ENCODE measurements at places on chromosomes 5 and 9.

DNA sequence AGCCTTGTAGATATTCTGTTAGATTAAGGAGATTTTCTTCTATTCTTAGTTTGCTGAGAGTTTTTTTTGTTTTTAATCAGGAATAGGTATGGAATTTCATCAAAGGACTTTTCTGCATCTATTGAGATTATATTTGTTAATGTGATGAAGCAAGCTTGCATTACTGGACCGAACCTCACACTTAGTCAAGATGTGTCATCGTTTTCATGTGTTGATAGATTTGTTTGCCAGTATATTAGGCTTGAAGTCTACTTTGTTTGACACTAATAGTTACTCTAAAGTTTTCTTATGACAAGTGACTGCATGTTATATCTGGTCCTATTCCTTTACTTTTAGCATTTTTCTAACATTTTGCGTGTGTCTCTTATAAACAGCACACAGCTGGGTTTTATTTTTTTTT, 12.4 kb upstream of the HACD4 start:
- no peak for DNase-seq

GRCh38 chr5:109830955-109831502, 141.3 kb downstream of the MAN2A1 start:
- no peak for DNase-seq

DNA sequence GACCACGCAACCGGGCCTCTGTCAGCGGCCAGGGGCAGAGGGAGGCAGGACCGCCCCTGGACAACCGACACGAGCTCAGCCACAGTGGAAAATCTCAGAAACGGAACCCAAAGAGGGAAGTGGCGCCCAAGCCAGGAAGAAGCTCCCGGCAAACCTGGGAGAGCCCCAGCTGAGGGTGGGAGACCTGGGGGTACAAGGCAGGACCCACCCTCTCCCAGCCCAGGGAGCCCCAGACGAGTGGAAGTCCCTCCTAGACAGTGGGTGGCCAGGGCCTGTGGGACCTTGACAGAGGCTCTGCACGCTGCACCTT, 3.0 kb downstream of the SLC12A7 start:
- DNase-seq = no peak

- no peak for DNase-seq
Observed at GRCh38 chr5:16932401-16932800, 3.7 kb downstream of the MYO10 start.

DNA sequence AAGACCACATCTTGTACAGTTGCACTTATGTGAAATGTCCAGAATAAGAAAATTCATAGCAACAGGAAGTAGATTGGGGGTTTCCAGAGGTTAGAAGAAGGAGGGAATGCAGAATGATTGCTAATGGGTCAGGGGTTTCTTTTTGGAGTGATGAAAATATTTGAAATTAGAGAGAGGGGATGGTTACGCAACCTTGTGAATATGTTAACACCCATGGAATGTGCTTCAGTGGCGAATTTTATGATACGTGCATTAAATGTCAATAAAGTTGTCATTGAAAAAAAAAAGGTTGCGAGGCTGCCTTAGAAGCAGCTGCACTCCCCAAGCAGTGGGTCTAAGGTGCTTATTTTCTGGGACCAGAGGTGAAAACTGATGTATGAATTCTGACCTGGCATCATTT, 64.4 kb upstream of the SUB1 start:
- no peak for DNase-seq

GRCh38 chr9:132214027-132214622, 52.3 kb downstream of the NTNG2 start:
- DNase-seq = no peak

DNA sequence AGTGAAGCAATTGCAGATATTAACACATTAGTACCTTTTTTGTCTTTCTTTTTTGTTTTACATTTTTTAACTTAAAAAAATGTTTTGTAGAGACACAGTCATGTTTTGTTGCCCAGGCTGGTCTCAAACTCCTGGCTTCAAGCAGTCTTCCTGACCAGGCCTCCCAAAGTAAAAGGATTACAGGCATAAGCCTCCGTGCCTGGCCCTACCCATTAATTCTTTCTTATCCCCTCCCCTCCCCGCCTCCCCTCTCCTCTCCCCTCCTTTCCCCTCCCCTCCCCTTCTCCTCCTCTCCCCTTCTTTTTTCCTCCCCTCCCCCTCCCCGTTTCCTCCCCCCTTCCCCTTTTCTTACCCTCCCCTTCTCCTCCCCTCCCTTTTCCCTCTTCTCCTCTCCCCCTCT, 182.4 kb downstream of the FER start:
- DNase-seq = no peak

DNA sequence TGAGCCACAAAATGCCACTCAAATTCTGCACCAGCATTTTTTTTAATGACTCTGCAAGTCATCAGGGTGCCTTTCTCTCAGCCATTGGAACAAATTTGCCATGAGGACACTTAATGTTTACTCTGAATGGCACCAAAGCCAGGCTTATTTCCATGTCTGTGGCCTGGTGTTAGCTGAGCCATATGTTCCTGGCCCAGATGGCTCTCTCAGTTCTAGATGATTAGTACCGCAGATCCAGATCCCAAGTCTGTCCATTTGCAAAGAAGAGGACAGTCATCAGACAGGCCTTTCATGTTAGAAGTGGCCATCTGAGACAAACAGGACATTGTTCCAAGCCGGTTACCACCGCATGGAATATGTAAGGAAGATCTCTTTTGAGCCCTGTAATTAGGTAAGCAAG, 70.3 kb downstream of the INSYN2B start:
- DNase-seq = no peak

DNA sequence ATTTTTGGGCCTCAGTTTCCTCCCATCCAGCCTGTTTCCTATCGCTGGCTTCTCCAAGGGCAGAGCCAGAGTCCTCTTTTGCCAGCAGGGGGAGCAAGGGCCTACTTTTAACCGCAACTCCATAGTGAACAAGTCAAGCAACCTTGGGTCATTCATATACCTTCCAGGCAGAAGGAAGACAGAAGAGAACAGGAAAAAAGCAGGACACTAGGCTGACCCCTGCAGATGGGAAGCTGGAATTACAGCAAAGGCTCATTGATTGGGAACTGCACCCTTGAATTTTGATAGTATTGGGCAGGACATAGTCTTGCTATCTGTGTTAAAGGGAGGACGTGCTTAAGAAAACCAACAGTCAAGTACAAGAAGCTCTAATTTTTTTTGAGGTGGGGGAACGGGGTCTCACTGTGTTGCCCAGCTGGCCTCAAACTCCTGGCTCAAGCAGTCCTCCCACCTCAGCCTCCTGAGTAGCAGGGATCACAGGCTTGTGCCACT, 30.1 kb downstream of the QRFP start:
- no peak for DNase-seq

GRCh38 chr9:98708103-98708932, 417 bp downstream of the GABBR2 start:
- DNase-seq = no peak

DNA sequence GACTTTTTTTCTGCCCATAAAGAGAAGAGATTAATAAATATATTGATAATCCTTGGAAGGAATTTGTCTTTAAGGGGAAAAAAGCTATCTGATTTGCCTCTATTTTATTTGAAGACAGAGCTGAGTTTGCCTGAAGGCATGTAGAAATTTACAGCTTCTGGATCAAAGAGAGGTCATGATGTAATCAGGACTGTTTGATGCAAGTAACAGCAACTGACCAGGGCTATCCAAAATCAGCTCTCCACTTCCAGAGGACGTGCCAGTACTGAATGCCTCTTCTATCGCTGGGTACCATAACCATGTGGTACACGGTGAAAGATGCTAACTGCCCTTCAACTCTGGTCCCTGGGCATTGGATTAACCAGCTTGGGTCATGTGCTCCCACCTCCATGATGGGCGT, 90.6 kb downstream of the ZFAND5 start:
- DNase-seq = no peak

- DNase-seq = no peak
Observed at GRCh38 chr5:156386976-156387375, 60.0 kb downstream of the SGCD start.

DNA sequence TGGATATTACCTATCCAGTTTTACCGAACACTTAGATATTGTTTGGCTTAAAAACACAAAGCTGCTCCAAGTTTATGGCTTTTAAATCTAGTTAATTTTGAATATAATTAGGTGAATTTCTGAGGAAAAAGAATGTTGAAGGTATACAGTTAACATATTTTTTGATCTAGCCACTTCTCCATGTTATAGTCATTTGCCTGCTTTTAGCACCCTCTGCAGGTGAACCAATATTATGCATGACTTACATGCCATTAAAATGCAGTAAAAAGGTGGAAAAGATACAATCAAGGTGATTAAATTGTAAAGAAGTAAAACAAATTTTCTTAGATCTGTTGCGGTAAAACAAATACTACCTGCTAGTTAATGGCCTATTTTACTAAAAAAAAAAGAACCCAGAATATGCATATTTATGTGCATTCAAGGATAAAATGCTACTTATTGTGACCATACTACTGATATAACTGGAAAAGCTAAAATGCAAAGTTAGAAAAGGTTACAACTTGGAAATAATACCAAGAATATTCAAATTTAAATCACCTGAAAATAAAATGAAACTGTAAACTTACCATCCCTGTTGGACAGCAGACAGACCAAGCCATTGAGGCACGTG, 132.1 kb downstream of the AP3B1 start:
- no peak for DNase-seq

DNA sequence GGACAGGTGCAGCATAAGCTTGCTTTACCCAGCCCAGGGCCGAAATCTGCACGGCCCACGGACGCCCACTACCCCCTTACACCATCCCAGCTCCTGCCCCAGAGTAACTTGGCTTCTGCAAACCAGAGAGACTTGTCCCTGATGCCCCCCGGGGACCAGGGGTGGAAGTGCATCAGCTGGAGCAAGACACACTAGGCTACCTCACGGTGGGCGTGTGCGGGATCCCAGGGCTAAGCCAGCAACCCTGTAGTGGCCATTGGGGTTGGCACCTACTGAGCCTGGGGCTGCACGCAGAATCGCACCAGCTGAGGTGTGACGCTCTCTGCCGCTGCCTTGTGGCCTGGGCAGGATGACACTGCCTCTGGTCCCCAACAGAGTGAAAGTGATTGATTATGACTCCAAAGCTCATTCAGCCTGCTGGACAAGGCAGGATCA, 6.1 kb upstream of the ZNF79 start:
- DNase-seq = no peak

- DNase-seq = peak; percentile 54
Observed at GRCh38 chr9:93143830-93144530, 9.9 kb upstream of the NINJ1 start.

GRCh38 chr5:175576096-175576495, 81.8 kb upstream of the HRH2 start:
- no peak for DNase-seq

- no peak for DNase-seq
Observed at GRCh38 chr5:149261246-149261645, 10.4 kb upstream of the AFAP1L1 start.

- no peak for DNase-seq
Observed at GRCh38 chr9:133322701-133323100, 13.3 kb downstream of the SURF6 start.

DNA sequence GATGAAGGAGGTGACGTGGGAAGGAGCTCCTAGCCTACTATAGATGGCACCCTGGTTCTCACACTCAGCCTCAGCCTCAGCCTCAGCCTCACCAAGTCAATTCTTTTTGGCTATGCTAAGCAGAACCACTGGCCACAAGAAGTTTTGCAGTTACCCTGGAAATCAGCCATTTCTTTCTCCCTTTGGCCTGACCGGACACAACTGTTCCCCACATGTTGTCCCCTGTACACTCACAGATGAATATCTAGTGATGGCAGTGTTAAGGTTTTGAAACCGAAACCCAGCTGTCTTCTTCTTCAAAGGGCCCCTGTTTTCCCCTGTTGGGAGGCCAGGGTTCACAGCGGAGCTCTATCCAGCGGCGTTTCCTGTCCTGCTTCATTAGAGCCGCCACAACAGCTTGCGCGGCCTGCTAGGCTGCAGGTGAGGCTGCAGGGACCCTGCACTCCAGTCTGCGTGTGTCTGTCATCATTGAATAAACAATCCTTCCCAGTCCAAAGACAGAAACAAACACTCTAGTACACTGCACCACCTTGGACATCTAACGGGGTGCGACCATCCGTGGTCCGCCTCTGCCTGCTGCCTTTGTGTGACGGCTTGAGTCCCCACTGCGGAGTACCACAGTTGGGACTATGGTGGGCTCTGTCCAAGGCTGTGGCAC, 250.5 kb downstream of the DENND1A start:
- DNase-seq = no peak

DNA sequence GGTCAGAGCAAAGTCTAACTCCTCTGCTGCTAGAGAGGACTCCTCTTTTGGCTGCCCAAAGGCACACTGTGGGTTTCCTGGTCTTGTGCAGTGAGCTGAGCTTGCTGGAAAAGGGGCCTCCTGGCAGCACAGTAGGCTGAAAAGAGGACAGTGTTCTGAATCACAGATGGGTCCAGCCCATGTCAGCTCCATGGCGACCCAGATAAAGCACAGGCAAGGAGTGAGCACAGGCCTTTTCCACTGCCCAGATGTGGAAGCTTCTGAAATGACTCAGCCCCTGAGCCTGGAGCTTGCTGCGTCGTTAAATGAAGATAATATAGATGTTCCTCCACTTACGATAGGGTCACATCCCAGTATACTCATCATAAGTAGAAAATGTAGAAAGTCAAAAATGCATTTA, 8.1 kb downstream of the CCDC180 start:
- DNase-seq = no peak

- DNase-seq = no peak
Observed at GRCh38 chr5:115530426-115530825, 14.1 kb downstream of the FEM1C start.

DNA sequence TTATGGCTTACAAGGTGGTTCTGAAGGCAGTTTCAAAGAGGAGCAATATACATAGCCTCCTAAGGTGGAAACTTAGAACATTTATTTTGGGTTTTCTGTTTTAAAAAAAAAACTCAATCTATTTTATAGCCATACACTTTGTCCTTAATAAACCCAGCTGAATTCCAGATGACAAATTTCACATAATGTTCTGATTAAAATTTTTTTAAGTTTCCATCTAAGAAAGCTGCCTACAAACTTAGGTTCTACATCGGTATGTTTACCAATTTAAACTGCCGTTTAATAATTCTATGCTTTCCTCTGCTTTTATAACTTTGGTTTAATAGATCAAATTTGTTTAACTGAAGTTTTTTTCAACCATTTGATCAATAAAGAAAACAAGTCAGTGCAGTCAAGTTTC, 12.5 kb downstream of the NR3C1 start:
- DNase-seq = no peak

GRCh38 chr9:77648234-77649108, at the start of gene GNA14:
Gene GNA14 (minus strand): TSS chr9:77648322. CDS start chr9:77647793, 529 bp downstream.
- no peak for DNase-seq

GRCh38 chr5:83281176-83281575, 190.4 kb upstream of the VCAN start:
- DNase-seq = no peak

GRCh38 chr5:7753596-7753995, 97.3 kb downstream of the CFAP90 start:
- DNase-seq = no peak

DNA sequence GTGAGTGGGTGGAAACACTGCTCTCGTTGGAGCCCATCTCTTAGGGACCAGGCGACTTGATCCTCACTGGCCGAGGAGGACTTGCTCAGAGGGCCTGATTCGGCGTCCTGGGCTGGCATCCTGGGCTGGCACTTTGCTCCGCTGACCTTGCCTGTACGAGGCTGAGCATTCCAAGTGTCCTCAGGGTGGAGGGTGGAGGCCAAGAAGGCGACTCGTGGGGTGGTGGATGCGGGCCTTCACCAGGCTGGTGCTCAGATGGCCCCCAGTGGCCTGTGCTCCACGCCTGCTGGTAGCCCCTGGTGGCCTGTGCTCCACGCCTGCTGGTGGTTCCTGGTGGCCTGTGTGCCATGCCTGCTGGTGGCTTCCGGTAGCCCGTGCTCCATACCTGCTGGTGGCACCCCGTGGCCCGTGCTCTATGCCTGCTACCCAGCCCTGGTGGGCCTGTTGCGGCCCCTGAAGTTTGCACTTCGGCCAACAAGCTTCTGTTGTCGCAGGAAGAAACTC, 42.9 kb downstream of the PHF2 start:
- no peak for DNase-seq

All from activated T-helper 1 cell treated with Interleukin-2 at 50 U/mL for 16 hours (primary cell).